ENCODE measurements at places on chromosomes 12 and 14. TPM values are rescaled to one million over a fixed set of nuclear protein-coding genes. Genes with fewer than 3 reads are reported as not detected.

DNA sequence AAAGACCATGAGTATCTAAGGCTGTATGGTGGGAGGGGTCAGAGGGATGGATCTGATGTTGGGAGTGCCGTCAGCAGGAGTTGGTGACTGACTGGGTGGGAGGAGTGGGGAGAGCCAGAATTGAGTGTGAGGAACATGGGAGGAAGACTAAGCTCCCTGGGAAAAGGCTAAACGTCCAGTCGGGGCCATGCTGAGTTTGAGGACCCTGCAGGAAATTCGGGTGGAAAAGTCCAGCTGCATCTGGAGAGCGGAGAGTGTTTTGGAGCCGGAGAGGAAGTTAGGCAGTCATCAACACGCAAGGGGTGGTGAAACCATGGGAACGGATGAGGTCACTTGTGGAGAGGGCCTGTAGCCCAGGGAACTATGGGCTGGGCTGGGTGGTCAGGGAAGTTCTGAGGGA is 60.9 kb downstream of the ELK3 start:
- DNase-seq, result no peak

GRCh38 chr12:60185060-60185459 is 589.2 kb downstream of the SLC16A7 start:
- DNase-seq, result no peak

The FOS gene
- 230 TPM for polyA plus RNA-seq

- DNase-seq, result peak; percentile 46
Measured at GRCh38 chr12:104740668-104741067, 217.4 kb downstream of the SLC41A2 start.

- DNase-seq, result no peak
Measured at GRCh38 chr12:3538466-3539030, 47.5 kb downstream of the PRMT8 start.

DNA sequence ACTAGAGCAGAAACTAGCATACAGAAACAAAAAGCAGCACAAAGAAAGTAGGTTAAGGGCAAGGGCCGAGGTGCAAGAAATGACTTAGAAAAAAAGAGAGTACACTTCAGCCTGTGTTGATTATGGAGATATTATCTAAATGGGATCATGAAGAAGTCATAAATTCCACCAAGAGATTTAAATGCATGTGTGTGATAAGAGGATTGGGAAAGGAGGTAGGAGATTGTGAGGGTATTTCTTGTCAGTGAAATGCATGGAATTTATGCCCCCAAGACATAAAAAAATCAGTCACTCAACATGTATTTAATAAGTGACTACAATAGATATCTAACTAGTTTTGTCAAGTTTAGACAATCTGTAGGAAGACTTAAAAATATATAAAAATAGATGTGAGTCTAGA is 976.2 kb upstream of the LRFN5 start:
- DNase-seq, result no peak

- DNase-seq, result no peak
Measured at GRCh38 chr12:131033486-131033885, 79.8 kb downstream of the ADGRD1 start.

GRCh38 chr12:54028314-54029201 is at the start of gene HOXC6:
Gene HOXC6 (plus strand): TSS chr12:54028440. CDS start chr12:54028522, 82 bp downstream.
- DNase-seq, result no peak

GRCh38 chr12:114689075-114689994 is 5.4 kb upstream of the TBX3 start:
- no peak for DNase-seq

DNA sequence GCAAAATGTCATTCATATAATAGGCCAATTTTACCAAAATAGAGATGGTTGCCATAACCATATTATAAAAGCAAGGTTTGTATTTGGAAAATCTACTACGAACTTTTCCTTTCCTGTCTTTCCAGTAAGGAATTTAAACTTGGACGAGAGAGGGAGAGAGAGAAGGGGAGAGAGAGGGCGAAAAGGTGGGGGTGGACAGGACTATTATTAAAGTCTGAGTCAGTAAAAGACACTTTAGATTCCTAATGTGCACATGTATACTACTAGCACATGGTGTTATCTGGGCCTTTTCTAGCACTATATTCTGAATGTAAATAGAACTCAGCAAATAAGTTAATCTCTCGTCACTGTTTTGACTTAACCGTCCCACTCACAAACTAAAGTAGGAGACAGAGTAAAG is 30.4 kb upstream of the FBLN5 start:
- no peak for DNase-seq

- DNase-seq, result peak; percentile 35
Measured at GRCh38 chr12:123150275-123150743, 581 bp downstream of the PITPNM2 start.

The TEAD4 gene
- 134 TPM for polyA plus RNA-seq

- DNase-seq, result no peak
Measured at GRCh38 chr12:89089264-89089663, 263.0 kb downstream of the DUSP6 start.

- no peak for DNase-seq
Measured at GRCh38 chr12:88834226-88834625, 254.0 kb upstream of the KITLG start.

DNA sequence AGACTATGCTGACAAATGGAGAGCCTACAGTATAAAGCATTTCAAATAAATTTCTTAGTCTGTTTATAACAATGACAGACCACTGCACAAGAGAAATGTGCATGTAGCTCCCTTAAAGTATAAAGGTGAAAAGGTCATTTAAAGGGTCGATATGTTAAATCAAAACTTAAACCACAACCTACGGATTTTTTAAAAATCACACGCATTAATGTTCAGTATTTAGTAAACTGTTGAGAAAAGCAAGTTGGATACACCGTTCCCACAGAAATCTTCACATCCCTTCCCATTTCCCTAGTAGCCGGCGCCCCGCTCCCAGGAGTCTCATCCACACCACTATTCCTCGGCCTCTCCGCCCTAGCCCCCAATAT is 614 bp downstream of the FKBP3 start:
- DNase-seq, result no peak

The ACVRL1 gene
- polyA plus RNA-seq, result 52.0 TPM

The KERA gene
- polyA plus RNA-seq, result 16.7 TPM

- DNase-seq, result no peak
Measured at GRCh38 chr14:49582113-49582977, 3.8 kb downstream of the RPS29 start.

DNA sequence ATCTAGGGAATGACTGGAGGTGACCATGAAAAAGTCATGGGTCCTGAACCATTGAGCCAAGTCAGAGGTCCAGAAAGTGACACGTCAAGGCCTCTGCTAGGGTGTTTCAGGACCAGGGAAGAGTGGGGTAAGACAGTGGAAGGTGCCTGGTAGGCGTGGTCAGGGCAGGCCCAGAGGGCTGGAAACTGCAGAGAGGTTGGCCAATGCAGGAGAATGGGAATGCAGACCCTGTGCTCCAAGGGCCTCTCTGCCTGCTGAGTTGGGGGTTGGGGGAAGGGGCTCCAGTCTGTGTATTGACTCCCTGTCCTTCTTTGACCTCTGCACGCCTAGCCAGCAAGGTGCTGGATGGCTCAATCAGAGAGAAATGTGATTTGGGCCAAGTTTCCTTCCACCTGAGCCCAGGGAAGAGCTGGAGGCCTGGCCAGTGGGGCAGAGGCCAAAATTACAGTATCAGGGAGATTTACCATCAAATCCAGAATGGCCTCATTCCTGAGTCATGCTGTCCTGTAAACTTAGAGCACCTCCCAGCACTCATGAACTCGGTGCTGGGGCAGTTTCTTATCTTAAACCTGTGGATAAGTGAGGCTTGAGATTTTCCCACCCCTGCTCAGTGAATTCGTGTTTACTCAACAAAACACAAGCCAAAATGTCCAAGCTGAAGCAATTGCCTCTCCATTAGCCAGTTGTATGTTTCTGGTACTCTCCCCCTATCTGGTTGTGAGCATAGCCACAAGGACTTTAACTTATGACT is 24.4 kb downstream of the IRF2BPL start:
- DNase-seq, result no peak

- no peak for DNase-seq
Measured at GRCh38 chr12:64459394-64459891, 7.5 kb downstream of the TBK1 start.

- no peak for DNase-seq
Measured at GRCh38 chr14:58128416-58128815, 23.6 kb downstream of the ARMH4 start.

DNA sequence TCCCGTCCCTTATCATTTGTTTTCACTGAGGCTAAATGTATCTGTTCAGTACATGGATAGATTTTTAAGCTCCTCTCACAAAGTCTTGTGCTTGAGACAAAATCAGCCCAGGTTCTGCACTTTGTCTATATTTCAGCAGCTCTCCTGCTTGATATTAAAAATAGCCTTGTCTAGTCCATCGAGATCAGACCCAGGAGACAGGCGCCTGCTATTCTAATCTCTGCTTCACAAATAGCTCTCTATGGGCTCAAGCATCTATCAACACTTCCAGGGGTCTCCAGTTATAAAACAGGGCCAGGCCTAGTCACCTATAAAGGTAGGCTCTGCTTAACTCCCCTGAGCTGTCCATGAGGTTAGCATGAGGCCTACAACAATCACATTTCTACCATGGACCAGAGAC is 62.5 kb downstream of the ZFP36L1 start:
- no peak for DNase-seq

The SERPINA10 gene
- polyA plus RNA-seq, result not detected

The NCOR2 gene
- polyA plus RNA-seq, result 146 TPM

The SERPINA12 gene
- polyA plus RNA-seq, result not detected

The HOXC12 gene
- 0.48 TPM for polyA plus RNA-seq

- DNase-seq, result peak; percentile 90
Measured at GRCh38 chr14:69663300-69663643, 51.9 kb downstream of the SUSD6 start.

The DGLUCY gene
- polyA plus RNA-seq, result 28.4 TPM

- DNase-seq, result no peak
Measured at GRCh38 chr14:76589246-76589645, 172.0 kb upstream of the VASH1 start.

DNA sequence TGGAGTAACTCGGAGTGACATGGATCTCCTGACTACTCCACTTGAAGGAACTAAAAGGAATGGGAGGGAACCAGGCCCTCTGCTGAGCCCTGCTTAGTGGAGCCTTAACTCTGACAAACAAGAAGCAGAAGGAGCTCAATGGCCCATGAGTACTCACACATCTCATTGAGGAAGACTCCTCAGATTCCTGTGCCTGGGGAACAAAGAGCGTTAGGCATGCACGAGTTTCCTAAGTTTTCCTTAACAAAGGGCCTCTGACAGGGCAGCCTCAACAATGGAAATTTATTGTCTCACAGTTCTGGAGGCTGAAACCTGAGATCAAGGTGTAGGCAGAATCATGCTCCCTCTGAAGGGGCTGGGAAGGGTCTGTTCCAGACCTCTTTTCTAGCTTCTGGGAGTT is 185.7 kb upstream of the NTF3 start:
- no peak for DNase-seq

GRCh38 chr14:33810308-33810707 is 140.6 kb downstream of the EGLN3 start:
- no peak for DNase-seq

DNA sequence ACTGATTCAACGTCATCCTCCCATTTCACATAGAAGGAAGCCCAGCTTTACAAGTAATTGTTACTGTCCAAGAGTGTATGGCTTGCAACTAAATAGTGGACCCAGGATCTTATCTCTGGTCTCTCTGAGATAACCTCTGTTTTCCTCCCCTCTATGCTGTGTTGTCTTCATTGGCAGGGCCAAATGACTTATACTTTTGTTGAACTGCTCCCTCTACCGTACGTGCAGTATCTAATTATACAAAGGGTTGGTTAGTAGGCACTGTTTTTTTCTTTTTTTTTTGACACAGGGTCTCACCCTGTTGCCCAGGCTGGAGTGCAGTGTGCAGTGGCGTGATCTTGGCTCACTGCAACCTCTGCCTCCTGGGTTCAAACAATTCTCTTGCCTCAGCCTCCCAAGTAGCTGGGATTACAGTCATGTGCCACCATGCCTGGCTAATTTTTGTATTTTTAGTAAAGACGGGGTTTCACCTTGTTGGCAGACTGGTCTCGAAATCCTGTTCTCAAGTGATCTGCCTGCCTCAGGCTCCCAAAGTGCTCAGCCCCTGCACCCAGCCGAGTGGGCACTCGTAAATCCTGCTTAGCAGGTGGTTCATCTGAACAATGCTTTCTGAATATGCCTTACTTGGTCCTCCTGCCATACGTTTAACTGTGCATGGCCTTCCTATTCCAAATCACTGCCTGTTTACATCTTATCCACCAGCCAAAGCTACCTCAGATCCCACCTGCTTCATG is 162.1 kb downstream of the ADCK1 start:
- no peak for DNase-seq

DNA sequence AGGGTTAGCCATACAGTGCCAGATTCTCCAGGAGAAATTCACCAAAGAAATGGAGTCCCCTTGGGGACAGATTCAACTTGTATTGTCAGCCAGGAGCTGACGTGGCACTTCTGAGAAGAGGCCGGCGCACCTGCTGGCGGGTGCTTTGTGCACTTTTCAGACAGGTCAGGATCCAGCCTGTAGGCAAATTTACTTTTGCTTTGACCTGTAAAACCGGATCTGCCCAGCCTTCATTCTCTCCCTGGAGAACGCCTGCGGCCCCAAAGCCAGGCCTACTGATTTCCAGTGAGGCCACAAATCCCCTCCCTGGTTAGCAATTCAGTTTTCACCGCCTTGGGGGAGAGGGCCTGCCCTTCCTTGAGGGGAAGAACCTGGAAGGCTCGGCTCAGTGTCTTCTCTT is 17.4 kb downstream of the P2RX4 start:
- no peak for DNase-seq

- DNase-seq, result no peak
Measured at GRCh38 chr12:115920395-115921183, 356.9 kb downstream of the MED13L start.

DNA sequence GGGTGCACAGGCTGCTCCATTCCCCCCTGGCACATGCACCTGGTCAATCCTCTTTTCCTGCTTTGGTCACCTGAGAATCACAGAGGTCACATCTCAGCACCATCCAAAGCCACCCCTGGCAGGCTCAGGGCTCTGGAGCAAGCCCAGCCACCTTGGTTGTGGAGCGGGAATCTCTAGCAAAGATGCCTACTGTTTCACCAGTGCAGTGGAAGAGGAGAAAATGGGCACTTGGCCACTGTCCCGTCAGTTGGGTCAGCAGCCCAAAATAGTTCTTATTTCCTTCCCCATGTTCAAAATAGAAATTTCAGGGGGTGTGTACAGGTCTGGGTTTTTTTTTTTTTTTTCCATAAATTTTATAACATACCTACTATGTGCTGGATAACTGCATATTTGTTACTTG is 18.3 kb downstream of the RTL1 start:
- no peak for DNase-seq
